ENCODE measurements at places on chromosomes 5 and 9.

DNA sequence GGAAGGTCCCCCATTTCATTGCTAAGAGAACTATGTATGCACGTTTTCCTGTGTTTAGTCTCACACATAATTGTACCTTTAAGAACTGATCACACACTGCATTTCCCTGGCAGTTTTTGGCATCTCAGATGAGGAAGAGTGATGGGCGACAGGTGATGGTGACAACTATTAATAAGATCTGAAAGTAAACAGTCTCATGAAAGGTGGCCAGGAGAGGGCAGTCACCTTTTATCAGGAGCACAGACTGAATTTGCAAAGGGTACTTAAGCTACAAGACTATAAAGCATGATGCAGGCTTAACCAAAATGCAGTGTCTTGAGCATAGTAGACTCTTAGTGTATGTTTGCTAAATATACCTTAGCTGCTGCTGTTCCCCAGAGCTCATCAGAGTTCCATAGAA is 91.5 kb downstream of the GHR start:
- DNase-seq = no peak

GRCh38 chr9:86774116-86774515 is 173.2 kb downstream of the GAS1 start:
- no peak for DNase-seq

GRCh38 chr9:38176251-38176650 is 107.2 kb upstream of the SHB start:
- no peak for DNase-seq

DNA sequence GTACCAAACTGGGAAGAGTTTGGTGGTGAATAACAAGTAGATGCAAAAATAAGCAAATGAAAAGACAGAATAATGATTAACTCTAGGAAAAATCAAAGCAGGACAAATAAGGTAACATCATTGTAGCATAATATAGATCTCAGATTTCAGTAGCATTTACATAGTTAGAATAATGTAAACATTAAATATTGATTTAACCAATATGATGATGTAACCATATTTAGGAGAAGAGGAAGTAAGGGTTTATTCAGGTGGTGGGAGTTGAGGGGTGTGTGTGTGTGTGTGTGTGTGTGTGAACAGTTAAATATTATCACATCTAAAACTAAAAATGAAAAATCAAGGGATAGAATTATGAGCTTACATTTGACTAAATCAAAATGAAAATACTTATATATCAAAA is 143.4 kb downstream of the NPR3 start:
- no peak for DNase-seq

- DNase-seq = no peak
Measured at GRCh38 chr5:139186752-139187326, 11.3 kb downstream of the SIL1 start.

DNA sequence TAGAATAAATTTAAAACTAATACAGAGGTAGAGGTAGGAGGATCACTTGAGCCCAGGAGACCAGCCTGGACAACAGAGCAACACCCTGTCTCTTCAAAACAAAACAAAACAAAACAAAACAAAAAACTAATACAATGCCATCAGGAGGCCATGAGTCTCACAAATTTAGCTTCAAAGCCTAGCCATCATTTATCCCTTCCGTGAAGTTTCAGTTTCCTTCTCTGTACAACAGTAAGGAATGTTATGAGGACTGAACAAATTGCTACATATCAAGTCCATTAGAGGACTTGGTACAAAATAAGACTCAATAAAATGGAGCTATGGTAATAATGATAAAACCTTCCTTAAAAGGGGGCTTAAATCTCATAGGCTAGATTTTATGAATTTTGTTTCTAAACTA is 60.8 kb downstream of the MAPKAP1 start:
- no peak for DNase-seq

- no peak for DNase-seq
Measured at GRCh38 chr9:14907696-14908095, 2.5 kb downstream of the FREM1 start.

DNA sequence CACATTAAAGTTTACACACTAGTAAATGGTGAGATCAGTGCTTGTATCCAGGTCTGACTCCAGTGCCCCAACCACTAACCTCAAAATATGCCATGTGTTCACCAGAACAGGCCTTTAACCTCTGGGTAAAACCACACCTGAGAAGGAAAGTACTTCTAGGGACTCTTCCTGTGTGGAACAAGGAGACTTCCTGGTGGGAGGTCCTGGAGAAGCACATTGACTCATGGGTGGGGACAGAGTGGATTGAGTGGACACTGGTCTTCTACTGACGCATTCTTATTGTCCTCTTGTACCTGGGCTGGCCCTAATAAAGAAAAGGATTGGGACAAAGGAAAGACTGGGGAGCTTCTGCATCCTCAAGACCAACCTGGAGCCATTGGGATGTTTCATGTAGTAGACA is 43.4 kb downstream of the ANGPTL2 start:
- no peak for DNase-seq

DNA sequence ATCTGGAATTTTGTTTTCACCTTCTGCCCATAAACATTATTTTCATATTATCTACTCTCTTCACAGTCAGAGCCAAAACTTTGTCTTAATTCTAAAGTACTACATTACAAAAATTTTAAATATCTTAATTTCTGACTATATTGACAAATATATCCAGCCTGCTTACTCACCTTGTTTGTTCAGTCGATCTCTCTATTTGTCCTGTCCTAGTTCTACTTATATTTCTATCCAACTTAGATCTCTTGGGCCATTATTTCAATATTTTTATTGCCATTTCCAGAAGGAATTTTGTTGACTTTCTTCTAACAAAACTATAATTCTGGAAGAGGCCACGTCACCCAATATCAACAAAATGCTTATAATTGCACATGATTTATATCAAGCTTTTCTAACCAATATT is 652.8 kb upstream of the CTNND2 start:
- DNase-seq = no peak

- no peak for DNase-seq
Measured at GRCh38 chr9:103949096-103949495, 145.0 kb upstream of the SMC2 start.

DNA sequence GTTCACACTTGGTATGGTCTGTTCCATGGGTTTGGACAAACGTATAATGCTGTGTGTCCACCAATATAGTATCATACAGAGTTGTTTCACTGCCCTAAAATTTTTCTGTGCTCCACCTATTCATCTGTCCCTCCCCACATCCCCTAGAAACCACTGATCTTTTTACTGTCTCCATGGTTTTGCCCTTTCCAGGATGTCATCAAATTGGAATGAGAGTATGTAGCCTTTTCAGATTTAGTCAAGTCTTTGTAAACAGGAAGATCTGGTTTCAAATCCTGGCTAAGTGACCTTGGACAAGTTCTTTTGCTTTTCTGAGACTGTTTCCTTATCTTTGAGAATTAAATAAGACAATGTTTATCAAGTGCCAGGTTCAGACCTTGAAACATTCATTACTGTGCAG is 13.2 kb upstream of the LVRN start:
- DNase-seq = no peak

DNA sequence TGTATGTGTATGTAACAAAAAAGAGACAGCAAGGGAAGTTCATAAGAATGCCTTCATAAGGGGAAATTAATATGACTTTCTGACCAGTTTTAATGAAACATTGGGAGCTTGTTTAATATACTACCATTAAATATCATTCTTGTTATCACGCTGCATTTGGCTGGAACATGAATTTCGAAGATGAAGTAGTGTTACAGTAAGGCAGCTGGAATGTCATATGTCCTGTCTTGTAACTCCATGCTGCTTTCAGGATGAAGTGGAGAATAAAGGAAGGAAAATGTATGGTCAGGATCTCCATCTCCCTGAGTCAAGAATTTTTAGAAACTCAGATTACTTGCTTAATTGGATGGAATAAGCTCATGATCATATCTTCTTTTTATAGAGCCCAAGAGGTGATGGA is 61.5 kb upstream of the DMAC1 start:
- no peak for DNase-seq

DNA sequence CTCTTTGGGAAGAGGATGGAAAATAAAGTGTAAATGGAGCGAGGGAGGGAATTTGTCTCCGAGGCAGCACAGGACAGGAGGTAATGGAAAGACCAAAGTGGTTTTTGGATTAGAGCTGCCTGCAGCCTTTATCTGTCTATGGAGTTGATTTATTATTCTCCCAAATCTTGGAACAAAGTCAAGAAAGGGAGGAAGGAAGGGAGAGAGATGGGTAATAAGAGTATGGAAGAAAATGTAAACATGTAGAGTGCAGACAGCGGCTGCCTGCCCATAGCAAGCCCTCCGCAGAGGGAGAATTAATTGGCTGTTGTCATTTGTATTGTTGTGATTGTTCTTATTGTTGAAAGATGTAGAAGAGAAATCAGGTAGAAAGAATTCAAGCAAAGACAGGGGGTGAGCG is 15.7 kb downstream of the KCNIP1 start:
- no peak for DNase-seq

GRCh38 chr9:69176471-69177171 is 2.5 kb downstream of the TJP2 start:
- no peak for DNase-seq

- DNase-seq = no peak
Measured at GRCh38 chr5:79547429-79547822, 33.5 kb upstream of the HOMER1 start.

DNA sequence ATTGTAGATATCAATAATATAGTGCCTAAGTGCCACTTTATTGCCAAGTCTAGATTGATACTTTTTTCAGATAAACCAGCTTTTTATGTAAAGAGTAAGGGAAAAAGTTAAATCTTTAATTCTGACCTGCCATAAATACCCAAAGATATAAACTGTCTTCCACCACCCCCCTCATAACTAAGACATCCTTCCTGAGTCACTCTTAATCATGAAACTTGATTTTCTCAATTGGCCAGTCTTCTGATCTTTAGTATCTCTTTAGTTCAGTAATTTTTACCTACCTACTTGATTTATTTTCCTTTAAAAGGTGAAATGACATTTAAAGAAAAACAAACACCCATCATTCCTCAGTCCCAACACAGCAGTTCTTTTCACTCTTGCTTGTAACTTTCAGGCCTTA is 21.8 kb downstream of the C5orf22 start:
- DNase-seq = no peak

DNA sequence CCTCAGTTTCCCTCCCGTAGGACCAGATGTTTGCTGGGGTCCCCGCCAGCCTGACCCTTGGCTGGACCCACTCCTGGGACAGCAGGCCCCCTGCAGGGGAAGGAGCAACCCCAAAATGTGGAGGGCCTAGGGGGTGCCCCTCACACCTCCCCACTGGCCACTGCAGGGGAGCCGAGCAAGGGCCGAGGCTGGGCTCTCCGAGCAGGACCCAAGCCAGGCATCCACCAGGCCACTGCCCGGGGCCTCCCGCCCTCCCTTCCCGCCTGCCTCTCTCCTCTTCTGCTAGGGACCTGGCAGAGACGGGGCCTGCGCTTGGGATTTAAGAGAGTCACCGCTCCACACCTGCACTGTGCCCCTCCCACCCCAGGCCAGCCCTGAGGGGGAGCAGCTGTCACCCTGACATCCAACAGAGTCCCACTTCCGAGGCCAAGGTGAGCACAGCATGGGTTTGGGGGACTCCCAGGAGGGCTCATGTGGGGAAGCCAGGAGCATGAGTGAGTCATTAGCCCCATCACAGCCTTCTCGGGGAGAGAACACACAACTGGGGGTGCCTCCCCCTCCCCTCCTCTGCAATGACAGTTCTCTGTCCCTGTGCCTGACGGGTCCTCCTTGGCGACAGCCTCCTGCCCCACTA is 15.8 kb downstream of the SOHLH1 start:
- no peak for DNase-seq

- DNase-seq = no peak
Measured at GRCh38 chr5:57450991-57451876, 31.4 kb downstream of the ACTBL2 start.

DNA sequence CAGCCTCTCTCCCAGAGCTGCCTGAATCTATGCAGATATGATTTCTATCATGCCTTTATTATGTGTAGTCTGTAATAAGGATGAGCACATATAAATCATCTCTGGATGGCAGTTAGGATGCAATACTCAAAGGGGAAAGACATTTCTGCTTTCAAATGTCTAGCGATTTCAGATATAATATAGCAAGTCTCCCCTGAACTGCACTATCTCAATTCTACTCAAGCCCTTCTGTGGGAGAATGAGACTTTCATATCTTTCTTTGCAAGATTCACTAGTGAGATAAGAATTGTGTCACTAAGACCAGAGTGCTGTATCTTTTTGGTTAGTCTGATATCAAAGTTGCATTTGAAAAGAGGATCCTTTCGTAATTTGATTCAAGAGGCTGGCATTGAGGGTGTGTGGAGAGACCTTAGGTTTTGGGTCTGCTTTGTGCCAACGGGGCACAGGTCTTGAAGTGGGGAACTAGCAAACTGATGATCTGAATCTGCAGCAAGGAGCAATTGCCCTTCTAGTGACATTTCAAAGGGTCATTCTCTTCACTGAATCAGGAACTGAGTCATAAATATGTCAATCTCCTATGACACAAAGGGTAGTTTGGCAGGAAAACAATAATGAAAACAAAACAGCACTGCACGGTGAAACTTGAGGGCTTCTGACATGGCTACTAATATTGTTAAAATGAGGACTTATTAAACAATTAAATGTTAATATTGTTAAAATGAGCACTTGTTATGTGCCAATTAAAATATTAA is 305.5 kb upstream of the CLINT1 start:
- DNase-seq = no peak

DNA sequence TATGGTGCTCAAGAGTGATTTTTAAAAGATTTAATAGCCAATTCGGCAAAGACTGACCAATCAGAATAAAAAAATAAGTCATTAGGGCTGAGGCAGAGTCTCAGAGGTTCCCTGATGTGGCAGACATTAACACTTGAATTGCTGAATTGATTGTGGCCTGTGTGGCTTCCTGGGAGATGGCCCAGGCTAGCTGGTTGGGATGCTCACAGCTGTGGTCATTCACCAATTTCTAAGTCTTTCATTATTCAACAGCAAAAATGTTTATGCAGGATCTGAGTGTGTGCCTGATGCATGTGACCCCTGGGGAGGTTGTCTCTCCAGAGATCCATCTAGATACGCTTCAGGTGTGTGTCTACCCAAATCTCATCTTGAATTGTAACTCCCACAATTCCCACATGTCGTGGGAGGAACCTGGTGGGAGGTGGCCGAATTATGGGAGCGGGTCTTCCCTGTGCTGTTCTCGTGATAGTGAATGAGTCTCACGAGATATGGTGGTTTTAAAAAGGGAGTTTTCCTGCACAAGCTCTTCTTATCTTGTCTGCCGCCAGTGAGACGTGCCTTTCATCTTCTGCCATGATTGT is 632.6 kb upstream of the SEMA6A start:
- DNase-seq = no peak

DNA sequence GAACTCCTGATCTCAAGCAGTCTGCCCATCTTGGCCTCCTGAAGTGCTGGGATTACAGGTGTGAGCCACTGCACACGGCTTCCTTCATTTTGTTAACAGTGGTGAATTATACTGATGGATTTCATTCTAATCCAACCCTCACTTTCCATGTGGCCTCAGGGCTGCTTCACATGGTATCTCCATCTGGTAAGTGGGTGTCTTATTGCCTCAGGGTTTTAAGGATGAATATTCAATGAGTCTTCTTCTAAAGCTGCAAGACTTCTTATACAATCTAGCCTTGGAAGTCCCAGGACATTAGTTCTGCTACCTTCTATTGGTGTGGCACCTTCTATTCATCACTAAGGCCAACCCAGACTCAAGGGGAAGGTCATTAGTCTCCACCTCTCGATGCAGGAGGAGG is 8.7 kb upstream of the RASEF start:
- no peak for DNase-seq

- no peak for DNase-seq
Measured at GRCh38 chr5:33837301-33837700, 54.5 kb downstream of the ADAMTS12 start.

- no peak for DNase-seq
Measured at GRCh38 chr9:7342229-7342628, 457.3 kb downstream of the DMAC1 start.

GRCh38 chr5:181168595-181169118 is 21.3 kb downstream of the OR2V2 start:
- DNase-seq = no peak
